ENCODE measurements at places on chromosomes 12 and 14. TPM values are rescaled to one million over a fixed set of nuclear protein-coding genes. Genes with fewer than 3 reads are reported as not detected.
A peak's percentile ranks its signal among the peaks of the same experiment; 100 is the strongest.

ACOT2 gene
- 48.8 TPM for total RNA-seq

DNA sequence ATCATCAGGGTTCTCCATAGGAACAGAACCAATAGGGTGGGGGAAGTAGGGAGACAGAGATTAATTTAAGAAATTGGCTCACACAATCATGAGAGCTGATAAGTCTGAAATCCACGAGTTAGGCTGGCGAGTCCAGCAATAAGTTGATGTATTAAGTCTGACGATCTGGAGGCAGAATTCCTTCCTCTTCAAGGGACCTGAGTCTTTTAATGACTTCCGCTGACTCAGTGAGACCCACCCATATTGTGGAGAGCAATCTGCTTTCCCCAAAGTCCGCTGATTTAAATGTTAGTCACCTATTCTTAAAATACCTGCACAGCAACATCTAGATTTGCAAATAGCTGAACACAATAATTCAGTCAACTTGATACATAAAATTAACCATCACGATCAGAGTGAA lies 97.8 kb downstream of the SPTSSA start:
- no peak for DNase-seq

DNA sequence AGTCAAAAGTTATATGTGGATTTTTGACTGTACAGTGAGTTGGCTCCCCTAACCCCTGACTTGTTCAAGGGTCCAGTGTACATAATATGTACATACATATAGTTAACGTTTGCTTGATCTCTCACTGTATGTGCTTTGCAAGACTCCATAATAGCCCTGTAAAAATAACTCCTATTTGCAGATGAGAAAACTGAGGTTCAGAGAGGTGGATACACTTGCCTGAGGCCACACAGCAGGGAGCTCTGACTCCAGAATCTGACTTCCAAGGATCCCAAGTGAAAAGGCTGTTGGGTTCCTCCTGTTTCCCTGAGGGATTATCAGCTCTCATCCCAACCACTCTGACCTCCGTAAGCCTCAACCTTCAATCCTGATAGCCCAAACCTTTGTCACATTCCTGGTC lies 41.7 kb downstream of the CMKLR1 start:
- DNase-seq, result no peak

DNA sequence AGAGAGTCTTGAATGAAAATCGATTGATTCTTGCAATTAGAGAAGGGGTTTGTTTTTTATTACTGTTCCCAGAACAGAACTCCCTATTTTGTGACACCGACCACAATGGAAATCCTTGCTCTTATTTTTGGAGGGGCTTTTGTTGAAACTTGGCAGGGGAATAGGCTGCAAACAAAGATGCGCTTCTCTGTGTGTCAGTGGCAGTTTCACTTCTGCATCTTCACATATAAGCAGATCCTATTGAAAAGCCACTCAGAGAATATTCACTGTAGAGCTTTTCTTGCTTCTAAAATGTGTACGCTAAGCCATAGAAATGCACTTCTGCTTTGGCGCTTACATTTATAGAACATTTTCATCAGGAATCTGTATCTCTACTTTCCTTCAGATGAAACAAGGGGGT lies 1822.4 kb upstream of the SEL1L start:
- no peak for DNase-seq

- peak; percentile 88 for DNase-seq
Measured at GRCh38 chr14:93112891-93113677, 2.6 kb downstream of the ITPK1 start.

GRCh38 chr14:74308695-74309094 lies 6.0 kb upstream of the ABCD4 start:
- DNase-seq, result no peak

DNA sequence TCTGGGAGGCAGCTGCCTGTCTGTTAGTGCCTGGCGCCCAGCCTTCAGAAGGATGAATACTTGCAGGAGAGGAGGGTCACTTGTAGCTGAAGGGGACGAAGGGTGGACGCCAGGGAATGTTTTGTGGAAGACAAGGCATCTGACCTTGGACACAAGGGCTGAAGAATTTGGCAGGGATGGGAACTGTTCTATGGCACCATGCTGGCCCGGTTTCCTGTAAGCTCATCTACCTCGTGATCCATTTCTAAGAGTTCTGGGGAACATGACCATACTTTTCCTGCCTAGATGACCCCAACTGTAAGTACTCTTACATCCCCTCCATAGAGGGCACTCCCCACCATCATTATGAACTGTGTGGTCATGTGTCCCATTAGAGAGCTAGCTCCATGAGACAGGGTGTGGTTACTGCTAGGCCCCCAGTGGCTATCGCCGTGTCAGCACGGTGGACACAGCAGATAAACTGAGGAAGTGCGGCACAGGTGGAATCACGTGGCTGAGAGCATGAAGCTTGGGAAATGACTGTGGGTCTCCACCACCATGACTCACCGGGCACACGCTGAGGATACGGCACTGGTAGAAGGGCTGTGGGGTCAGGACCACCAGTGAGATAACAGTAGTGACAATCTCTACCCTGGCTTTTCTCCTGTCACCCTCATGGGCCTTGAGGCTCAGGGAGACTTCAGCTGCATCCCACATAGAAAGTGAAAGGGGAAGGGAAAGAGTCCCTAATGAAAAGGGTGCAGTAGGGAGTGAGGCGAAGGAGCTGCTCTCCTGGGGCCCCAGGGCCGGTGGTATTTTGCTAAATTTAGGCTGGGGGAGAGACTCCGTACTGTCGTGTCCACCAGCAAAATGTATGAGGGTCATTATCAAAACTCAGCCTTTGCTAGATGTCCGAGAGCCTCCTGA lies 252.6 kb downstream of the FOXN3 start:
- no peak for DNase-seq

DNA sequence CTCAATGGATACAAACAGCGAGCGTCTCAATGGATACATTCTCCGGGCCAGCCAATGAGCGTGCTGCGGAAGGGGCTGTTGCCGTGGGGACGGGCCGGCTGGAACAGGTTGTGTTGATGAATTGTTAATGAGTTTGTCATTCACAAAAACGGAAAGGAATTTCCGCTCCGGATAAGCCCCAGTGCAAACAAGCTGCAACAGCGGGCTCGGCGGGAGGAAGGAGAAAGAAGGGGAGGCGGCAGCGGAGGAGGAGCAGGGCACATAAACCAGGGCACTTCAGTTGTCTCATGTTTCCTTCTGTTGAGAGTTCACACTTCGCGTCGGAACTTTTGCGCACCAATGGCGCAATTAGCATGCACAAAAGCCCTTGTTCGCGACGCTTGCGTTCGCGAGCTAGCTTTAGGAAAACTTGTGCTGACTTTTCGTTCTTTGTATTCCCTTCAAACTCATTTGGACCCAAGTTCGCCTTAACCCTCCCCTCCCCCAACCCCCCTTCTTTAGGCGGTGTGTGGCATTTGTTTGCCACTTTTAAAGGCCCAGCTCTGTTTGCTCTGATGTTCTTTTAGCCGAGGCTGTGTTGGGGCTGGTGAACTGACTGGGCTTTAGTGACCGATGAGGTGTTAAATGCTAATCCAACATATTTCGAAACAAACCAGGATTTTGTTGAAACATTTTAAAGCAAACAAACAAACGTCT lies at the start of gene DUSP6:
DUSP6 (minus strand) TSS at position 10 of the 696 bp plus-strand sequence. CDS start 462 bp downstream, outside the sequence.
- peak; percentile 89 for DNase-seq

Data from uterus (tissue), 4 donors.